ENCODE measurements at places on chromosomes 7 and 10.
A peak's percentile ranks its signal among the peaks of the same experiment; 100 is the strongest.

- peak; percentile 28 for DNase-seq
Observed at GRCh38 chr10:3564346-3565002, 220.5 kb downstream of the KLF6 start.

DNA sequence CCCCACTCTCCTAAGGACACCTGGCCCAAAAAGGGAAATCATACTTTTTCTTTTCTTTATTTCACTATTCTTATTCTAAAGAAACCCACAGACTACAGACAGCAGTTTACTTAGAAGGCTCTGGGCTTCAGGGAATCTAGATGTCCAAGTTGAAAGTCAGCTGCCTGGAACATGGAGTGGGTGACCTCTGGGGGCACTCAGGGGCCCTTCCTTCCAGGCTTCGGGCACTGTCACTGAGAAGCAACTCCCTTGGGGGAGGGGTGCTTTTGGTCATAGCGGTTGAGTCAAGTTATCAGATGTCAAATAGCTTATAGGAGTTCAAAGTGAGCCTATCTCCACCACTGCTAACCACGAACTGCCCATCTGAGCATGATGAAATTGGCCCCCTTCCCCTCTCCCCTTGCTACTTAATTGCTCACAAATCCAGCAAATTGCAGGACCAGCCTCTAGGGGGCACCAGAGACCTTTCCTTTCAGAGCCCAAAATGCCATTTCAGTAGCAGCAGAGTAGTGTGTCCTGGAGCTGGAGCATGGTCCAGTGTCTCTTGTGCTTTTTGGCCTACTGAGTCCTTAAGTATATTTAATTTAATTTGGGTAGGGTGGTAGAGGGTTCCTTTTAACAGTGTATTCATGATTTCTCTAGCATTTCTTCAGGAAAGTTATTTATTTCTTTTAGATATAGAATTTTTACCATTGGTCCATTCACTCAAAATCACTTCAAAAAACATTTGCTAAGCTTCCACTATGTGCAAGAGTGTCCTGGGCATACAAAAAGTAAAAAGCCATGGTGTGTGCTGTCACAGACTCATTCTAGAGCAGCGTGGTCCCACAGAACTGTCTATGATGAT, 463.8 kb downstream of the KCNMA1 start:
- peak; percentile 69 for DNase-seq

- no peak for DNase-seq
Observed at GRCh38 chr7:151851782-151852181, 25.1 kb downstream of the PRKAG2 start.

- DNase-seq, result no peak
Observed at GRCh38 chr7:93559639-93560491, 14.7 kb downstream of the CALCR start.

- no peak for DNase-seq
Observed at GRCh38 chr7:136884492-136884891, 16.0 kb downstream of the CHRM2 start.

DNA sequence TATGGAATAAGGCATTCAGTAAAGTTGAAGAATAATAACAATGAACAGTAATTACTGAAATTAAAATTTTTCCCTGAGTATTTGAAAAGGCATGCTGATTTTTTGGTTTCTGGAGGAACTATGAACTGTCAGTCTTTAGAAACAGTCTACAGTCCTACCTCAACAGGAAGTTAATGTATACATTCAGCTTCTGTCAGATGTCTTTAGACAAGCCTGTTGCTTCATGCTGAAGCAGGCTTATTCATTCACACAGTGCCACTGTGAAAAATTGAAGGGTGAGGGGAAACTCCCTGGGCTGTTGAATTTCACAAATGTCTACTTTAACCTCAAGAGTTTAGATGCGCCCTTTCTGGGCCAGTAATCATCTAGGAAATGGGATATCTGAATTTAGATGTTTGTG, 3.5 kb downstream of the NRF1 start:
- DNase-seq, result peak; percentile 85

DNA sequence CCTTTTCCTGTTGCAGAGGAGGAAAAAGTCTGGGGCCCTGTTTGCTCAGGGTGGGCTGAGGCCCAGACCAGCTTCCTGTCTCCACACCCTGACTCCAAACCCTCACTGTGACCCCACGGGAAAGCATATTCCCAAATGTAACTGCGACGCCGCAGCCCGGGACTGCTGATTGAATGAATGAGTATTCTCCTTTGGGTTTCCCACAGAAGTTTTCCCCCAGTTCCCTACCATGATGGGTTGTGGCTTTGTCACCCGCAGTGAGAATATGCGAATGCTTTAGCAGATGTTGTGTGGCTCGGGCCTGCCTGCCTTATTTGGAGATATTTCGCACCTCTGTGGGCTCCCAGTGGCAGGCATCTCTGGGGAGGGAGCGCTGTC, 50.6 kb downstream of the MGMT start:
- DNase-seq, result no peak

DNA sequence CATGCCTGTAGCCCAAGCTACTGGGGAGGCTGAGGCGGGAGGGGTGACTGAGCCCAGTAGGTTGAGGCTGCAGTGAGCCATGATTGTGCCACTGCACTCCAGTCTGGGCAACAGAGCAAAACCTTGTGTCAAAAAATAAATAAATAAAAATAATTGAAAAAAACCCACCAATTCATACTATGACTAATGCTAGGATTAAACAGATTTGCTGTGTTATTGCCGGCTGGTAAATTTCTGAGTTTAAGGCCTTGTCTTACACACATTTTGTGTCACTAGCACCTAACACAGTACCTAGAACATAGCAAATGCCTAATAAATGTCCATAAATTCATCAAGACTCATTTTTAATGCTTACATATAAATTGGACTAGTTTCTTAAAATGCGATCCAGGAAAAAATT, 8.7 kb downstream of the ESYT2 start:
- peak; percentile 76 for DNase-seq

- DNase-seq, result no peak
Observed at GRCh38 chr10:30662814-30663213, 33.3 kb upstream of the LYZL2 start.

- no peak for DNase-seq
Observed at GRCh38 chr10:117492504-117492903, 50.0 kb upstream of the EMX2 start.

DNA sequence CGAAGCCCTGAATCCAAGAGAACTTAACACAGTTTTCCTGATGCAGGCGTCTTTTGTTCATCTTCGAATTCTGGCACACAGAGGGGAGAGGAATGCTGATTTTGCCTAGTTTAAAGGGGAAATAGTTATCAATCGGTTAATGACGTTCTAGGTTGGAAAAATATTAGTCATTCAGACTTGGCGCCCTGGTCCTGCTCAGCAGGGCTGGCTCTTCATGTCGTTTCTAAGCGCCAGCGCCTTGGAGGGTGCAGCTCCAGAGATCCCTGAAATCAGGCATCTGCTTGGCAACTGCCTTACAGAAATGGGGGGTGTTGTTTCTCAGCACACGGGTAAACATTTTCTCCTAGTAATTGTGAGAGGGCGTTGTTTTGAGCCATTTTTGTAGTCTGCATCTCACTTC, 1.3 kb upstream of the PRTFDC1 start:
- no peak for DNase-seq

GRCh38 chr7:117963264-117964197, 90.3 kb upstream of the CTTNBP2 start:
- DNase-seq, result no peak

- peak; percentile 12 for DNase-seq
Observed at GRCh38 chr10:60989400-60989876, 45.5 kb upstream of the RHOBTB1 start.

DNA sequence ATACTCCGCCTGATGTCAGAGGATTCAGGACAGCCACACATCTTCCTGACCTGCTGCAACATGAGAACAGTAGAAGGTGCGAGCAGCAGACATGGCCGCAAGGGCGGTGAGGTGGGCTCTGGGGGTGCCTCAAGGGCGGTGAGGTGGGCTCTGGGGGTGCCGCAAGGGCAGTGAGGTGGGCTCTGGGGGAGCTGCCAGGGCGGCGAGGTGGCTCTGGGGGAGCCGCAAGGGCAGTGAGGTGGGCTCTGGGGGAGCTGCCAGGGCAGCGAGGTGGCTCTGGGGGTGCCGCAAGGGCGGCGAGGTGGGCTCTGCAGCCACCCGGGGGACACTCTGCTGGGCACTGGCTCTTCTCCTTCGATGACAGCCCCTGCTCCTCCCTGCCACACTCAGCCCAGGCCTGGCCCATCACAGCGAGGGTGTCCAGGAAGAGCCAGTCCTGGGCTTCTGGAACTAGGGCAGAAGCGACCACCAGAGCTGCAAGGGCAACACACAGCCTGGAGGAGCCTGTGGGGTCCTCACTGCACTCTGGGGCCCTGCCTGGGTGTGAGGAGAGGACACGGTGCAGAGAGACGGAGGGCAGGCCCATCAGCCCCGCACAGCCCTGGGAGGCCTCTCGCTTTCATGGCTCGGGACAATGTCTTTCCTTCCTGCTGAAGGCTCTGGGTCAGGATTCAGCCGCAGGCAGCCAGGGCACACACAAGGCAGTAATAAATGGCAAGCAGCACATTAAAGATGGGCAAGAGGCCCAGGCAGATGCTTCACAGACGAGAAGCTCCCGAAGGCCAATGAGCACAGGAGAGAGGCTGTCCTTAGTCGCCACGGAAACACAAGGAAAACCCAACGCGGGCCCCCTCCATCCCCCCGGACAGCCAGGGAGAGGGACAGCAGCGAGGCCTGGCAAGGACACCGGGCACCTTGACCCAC, 42.5 kb downstream of the STK32C start:
- DNase-seq, result peak; percentile 22

DNA sequence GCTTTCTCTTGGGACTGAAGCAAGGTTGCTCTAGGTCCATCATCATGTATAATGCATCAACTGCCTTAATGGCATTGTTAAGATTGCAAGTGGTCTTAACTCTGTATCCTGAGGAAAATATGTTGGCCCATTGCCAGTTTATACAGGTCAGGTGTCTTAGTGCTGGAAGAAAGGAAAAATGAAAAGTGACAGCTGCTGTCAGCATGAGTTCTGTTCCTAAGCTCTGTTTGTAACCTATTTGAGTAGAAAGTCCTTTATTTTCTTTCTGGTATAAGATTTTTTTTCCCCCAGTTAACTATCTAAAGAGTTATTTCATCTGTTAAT, 127.2 kb downstream of the SRI start:
- no peak for DNase-seq

GRCh38 chr7:87361320-87361719, 15.9 kb downstream of the CROT start:
- no peak for DNase-seq

- peak; percentile 86 for DNase-seq
Observed at GRCh38 chr7:104951546-104951945, 62.5 kb upstream of the KMT2E start.

DNA sequence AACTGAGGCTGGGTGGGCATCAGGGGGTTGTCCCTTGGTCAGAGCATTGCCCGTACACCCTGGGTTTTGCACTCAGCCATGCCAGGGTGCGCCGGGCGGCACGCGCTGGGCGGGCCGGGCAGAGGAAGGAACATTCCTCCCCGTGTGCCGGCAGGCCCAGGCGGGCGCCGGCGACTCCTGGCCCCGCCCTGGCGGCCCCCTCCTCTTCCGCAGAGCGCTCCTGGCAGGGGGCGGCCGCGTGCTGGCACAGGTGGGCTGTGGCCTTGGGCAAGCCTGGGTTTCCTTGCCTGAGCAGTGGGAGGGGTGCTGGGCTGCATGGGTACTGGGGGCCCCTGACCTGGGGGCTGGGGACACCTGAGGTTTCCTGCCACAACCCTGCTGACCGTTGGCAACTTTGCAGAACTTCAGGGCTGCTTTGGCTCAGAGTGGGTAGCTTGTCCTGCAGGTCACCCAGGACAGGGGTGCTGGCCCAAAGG, 3.9 kb downstream of the LFNG start:
- DNase-seq, result no peak

- DNase-seq, result peak; percentile 69
Observed at GRCh38 chr10:119131512-119132240, 27.8 kb downstream of the DENND10 start.

GRCh38 chr7:64630496-64630895, 35.4 kb upstream of the ZNF107 start:
- peak; percentile 38 for DNase-seq

DNA sequence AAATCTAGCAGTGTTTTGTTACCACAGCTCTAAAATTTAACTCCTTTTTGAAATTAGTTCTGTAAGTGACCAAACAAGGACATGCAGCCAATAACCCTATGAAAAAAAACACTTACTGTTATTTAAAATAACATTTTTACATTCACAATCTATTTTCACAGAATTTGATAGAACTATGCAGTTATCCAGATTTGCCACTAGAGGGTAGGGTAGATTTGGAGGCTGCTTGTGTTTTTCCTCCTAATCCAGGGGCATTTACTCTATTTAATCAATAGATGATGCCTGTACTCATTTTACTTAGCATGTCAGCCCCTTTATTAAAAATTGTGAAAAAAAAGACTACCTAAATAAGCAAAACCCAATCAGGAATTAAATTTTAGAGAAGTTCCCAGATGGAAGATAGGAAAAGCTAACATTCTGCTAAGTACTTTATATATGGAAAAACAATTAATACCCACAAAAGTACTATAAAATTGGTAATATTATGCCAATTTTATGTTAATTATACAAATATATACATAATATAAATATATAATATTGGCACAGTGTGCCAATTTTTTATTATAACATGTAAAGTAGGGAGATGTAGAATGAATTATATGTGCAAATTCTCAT, 18.1 kb upstream of the LIPK start:
- DNase-seq, result peak; percentile 38

GRCh38 chr7:84548366-84549365, 354.1 kb upstream of the SEMA3A start:
- DNase-seq, result peak; percentile 55

GRCh38 chr10:78258323-78259030, 224.8 kb downstream of the RPS24 start:
- DNase-seq, result no peak

DNA sequence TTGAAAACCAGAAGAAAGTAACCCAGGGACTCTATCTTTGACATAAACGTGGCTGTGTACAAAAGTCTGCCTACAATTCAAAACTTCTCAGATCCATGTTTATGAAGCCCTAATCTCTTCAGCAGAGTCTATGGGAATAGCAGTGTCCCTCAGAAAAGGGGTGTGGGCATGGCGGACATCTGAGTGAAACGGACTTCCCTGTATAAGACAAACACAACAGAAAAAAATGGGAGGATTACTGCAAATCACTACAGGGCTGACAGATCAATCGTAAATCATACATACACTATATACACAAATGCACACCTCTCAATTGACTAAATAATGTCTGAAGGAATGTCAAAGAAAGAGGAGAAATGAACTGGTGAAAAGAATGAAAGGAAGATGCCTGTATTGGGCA, 114.0 kb downstream of the ATE1 start:
- DNase-seq, result no peak

- DNase-seq, result no peak
Observed at GRCh38 chr7:27185854-27186667, 1.0 kb upstream of the HOXA11 start.

DNA sequence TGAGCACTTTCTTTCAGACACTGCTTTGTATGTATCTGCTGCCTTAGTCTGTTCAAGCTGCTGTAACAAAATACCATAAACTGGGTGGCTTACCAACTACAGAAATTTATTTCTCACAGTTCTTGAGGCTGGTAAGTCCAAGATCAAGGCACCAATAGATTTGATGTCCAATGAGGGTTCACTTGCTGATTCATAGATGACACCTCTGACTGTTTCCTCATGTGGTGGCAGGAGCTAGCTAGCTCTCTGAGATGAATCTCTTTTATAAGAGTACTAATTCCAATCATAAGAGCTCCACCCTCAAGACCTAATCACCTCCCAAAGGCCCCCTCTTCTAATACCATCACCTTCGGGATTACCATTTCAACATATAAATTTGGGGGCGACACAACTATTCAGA, 76.6 kb upstream of the ADO start:
- no peak for DNase-seq

- DNase-seq, result no peak
Observed at GRCh38 chr10:6819301-6819700, 239.2 kb upstream of the PRKCQ start.

- peak; percentile 77 for DNase-seq
Observed at GRCh38 chr7:108525327-108525984, 479 bp downstream of the PNPLA8 start.

- no peak for DNase-seq
Observed at GRCh38 chr10:44517635-44518034, 132.7 kb upstream of the CXCL12 start.

Measured in iris pigment epithelial cell (primary cell).